ENCODE measurements at places on chromosomes 2 and 18.
A peak's percentile ranks its signal among the peaks of the same experiment; 100 is the strongest.

DNA sequence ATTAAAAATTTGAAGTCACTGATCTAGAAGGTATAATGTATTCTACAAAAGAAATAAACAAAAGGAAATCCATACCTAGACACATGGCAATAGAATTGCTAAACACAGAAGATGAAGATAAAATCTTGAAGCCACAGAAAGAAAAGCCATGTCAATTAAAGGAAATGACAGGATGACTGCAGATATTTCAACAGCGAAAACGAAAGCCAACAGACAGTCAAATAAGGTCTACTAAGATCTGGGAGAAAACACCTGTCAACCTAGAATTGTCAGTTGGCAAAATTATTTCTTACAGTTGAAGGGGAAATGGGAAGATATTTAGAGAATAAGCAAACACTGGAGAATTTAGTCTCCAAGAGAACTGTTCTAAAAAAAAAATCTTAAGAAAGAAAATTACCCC, 39.2 kb downstream of the NETO1 start:
- DNase-seq, result no peak

DNA sequence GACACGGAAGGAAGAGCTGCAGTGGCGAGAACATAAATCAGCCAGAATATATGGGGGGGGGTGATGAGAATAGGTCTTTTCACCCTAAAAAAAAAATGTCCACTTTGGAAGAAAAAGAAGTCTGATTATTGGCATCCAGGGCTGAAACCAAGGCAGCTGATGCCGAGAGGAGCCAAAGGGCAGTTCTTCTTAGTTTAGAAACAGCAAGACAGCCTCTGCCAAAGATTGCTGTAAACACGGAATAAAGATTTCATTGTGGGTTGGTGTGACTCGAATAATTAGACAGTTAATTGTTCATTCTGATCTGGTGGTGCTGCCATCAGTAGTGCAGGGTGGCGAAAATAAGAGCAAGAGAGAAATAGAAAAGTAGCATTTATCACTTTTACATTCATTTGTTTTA, 3.5 kb downstream of the CDH20 start:
- no peak for DNase-seq

- peak; percentile 51 for DNase-seq
These were observed 71.3 kb upstream of the PID1 start for GRCh38 chr2:229342376-229342775.

DNA sequence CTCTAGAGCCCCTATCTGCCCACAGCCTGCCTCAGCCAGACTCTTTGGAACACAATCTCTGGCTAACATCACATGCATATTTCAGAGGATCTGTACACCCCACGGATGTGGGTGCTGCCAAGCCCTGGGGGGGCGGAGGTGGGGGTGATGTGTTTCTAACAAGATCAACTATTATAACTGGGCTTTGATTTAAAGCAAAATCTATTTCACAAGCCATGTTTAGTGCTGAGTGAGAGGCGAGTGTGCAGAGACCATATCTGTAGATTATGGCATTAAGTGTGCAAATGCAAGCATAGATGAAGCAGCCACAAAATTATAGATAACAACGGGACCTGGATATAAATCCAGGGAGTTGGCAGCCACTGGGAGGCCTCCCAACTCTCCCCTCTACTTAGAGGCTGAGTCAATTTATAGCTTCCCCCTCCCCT, 135.8 kb upstream of the SMAD2 start:
- DNase-seq, result peak; percentile 13

DNA sequence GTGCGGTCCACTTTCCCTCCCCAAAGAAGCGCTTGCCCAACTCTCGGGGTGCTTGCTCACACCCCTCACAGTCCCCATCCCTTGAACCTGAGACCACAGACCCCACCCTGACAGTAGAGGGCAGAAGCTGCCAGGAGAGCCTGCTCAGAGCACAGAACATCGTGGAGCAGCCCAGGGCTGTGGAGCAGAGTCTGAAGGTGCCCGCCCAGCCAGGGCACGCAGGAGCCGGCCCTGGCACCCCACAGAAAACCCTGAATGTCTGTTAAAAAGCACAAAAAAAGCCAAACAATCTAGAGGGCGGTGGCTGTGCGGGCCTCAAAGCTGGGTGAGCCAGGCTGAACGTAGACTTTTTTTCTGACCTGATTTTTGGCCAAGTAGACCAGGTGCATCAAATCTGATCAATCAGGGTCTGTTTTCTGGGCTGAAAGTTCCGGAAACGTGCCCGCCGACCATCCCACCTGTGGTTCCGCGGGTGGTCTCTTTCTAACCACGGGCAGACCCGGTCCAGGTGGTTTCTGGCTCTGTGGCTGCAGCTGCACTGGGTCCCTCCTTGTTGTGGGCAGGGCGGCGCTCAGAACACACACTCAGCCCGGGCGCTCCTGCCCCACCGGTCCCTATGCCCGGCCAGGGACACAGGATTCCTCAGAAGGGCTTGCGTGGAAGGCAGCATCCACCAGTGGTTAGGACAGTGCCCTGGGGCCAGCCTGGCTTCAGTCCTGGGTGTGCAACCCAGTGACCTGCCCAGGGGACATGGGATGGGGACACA, 66.3 kb downstream of the SLC66A2 start:
- DNase-seq, result peak; percentile 1

Measured in body of pancreas (tissue), 4 donors.